ENCODE measurements at places on chromosomes 1 and 21.
A peak's percentile ranks its signal among the peaks of the same experiment; 100 is the strongest.

DNA sequence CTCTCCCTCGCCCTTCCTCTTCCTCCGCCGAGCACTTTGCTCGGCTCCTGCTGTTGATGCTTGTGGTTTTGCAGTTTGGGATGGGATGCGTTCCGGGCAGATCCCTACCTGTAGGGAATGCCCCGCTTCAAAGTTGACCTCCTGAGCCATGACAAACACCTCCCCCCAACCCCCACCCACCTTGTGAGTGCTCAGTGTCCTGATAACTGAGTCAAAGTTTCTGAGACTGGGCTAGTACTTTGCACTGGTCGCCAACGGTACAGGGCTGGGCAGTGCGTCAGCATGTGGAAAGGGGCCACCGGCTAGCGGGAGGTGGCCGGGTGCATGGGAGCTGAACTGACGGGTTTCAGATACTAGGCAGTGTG lies 771 bp downstream of the RABGAP1L start:
- no peak for DNase-seq

DNA sequence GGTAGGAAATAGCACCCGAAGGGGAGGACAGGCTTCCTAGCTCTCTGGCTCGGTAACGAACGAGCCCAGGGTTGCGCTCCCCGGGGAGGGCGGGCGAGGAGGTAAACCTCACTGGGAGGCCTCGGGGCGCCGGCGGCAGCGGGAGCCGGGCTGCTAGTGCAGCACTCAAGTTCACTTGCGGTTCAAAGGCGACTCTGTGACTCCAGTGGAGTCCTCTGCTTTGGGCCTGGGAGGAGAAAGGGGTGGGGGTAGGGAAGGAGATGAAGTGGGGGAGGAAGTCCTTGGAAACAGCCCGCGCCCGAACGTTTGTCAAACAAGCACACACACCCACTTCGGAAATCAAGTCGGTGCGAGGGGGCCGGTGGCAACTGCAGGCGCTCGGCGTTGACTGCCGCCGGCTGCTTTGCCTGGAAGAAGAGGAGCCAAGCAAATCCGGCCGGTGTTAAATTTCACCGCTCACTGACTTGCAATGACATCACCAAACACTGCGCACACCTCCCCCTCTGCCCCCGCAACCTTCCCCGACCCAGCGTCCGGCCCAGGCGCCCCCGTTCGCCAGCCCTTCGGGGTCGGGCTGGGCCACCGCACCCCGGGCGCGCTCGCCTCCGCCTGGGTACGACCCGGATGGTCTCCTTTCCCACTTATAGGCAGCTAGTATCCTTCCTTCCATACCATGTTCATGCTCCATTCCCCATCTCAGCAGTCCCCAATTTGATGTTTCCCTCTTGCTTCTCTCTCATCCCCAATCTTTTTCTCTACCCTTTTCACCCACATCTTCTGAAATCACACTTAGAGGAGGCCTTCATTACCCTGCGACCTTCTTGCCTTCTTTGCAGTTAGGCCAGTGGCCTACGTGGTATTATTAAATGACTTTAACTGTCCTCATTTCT lies at the start of gene COL24A1:
Gene COL24A1, minus strand, starts transcription at position 207 of the 890 bp plus-strand sequence. CDS start 376 bp downstream, outside the sequence.
- no peak for DNase-seq

GRCh38 chr21:19557046-19557445 lies 1153.5 kb upstream of the TMPRSS15 start:
- DNase-seq = no peak

DNA sequence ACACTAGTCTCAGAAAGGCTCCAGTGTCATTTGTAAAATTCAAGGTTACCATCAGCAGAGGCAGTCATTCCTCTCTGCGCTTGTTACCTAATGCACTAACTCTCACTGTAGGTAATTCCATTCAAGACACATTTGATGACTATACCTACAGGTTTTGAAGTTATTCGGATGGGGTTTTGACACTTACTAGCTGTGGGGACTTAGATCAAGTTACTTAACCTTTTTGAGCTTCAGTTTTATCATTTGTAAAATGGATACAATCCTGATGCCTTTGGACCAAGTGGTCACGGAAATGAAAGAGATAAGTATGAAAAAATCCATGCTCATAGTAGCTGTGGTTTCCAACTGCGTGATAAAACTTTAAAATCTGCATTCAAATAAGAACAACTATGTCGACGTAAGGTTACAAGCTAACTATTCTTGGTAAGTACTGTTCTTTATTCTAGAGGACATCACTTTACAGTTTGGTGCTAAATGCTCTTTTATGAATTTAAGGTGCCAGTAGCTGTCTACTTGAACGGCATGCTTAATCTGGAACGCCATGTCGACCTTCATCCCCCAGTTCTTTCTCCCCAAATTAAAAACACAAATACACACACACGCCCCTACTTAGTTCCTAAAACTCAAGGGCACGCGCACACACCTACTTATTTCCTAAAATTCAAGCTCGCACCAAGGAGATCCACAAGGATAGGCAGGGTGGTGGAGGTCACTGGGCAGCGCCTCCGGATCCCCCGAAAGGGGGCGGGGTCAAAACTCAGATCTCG lies 550 bp upstream of the NFYC start:
- no peak for DNase-seq

DNA sequence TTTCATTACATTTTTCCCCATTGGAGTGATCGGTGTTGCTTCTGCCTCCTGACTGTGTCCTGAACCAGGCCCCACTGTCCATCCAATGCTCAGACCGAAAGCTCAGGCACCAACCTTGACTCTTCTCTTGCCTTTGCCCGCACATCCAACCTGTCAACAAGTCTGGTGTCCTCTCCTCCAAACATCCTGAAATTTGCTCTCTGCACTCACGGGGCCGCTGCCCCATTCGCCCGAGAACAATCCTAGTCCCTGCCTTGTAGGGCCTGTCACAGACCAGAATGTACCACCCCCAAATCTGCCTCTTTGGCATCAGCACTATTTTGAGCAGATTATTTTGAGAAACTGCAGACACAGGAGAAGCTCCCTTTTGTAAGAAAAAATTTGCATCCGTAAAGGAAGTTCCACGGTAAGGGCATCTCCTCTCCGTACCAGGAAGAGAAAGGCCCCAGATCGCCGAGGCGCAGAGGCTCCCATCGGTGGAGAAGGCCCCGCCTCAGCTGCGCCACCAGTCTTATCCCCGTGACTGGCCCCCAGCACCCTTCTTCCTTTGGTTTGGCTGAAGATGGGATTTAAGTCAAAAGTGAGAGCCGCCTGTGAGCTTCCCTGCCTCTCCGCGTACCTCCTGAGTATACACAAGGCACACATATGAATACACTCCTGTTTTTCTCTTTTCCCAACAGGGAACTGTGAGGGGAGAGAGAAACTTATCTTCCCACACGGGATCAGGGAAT lies 7.1 kb downstream of the MORN1 start:
- no peak for DNase-seq

DNA sequence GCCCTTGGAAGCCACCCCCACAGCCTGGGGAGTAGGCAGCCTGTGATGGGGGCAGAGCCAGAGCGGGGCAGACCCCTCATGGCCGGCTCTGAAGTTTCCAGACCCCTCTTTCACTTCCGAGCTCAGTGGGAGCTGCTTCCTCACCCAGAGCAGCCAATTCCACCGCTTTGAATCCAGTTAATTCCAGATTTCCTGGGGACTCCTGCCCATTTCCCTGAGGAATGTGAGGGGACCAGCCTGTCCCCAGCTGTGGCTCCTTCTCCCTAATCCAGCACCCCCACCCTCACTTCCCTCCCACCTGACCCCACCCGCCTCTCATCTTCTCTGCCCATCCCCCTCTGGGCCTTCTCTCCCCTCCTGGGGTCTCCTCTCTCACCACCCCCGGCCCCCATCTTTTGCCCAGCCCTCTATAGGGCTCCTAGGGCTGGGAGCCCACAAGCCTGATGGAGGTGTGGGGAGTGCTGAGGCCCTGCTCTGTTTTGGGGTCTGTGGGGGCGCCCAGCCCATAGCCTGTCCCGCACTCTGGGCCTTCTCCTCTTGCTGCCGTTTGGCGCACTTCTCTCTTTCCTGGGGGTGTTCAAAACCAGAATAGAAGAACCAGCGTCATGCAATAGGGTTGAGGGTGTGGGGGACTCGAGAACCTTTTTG lies 26.2 kb upstream of the TNFRSF1B start:
- no peak for DNase-seq

- peak; percentile 28 for DNase-seq
These were observed 25.6 kb upstream of the NFIA start for GRCh38 chr1:61056573-61057439.

GRCh38 chr1:192669174-192669573 lies 33.2 kb downstream of the RGS13 start:
- DNase-seq = no peak

Measured in CD4-positive, alpha-beta T cell treated with Interleukin-4 for 4 hours (primary cell).